ENCODE measurements at places on chromosomes 6 and 20. TPM values are rescaled to one million over a fixed set of nuclear protein-coding genes. Genes with fewer than 3 reads are reported as not detected.
A peak's percentile ranks its signal among the peaks of the same experiment; 100 is the strongest.

The TXLNB gene
- total RNA-seq: 1.7 TPM

The RPP21 gene
- 86.6 TPM for total RNA-seq

GRCh38 chr6:36597775-36598174, 3.6 kb downstream of the SRSF3 start:
- DNase-seq: no peak

DNA sequence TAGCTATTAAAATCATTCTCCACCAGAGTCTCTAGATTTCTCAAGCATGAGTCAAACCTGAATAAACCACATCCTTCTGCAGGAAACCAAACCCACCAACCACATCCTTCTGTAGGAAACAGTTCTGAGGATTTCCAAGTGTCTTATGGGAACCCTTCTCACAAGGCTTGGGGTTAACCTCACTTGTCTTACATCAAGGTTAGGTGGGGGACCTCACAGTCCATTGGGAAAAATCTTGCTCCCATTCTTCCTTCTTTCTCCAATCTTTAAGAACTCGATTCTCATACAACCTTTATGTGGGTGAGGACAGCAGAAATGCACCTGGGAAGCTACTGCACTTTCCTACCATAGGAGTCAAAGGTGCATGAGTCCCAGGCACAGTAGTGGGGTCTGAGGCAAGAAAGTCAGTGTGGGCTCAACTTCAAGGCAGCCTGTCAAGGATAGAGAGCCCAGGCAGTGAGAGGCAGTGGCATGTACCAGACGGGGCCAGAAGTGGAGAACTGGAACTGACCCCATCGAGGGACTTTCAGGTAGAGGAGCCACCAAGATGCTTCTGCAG, 114.5 kb downstream of the SLC22A3 start:
- DNase-seq: no peak

DNA sequence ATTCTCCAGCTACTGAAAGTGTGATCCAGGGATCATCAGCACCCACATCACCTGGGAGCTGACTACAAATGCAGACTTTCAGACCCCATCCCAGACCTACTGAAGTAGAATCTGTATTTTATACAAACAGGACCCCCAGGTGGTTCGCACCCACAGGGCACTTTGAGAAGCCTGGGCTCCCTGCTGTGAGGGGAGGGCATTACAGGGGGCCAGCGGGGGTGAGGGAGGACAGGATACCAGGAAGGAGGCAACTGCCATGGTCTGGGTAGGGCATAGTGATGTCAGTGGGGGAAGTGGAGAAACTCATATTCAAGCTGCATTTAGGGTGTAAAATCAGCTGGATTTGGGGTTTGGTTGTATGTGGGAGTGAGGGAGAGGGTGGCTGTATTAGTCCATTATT, 2.0 kb upstream of the ADA start:
- no peak for DNase-seq

GRCh38 chr20:44016525-44016924, 101.9 kb downstream of the TOX2 start:
- no peak for DNase-seq

DNA sequence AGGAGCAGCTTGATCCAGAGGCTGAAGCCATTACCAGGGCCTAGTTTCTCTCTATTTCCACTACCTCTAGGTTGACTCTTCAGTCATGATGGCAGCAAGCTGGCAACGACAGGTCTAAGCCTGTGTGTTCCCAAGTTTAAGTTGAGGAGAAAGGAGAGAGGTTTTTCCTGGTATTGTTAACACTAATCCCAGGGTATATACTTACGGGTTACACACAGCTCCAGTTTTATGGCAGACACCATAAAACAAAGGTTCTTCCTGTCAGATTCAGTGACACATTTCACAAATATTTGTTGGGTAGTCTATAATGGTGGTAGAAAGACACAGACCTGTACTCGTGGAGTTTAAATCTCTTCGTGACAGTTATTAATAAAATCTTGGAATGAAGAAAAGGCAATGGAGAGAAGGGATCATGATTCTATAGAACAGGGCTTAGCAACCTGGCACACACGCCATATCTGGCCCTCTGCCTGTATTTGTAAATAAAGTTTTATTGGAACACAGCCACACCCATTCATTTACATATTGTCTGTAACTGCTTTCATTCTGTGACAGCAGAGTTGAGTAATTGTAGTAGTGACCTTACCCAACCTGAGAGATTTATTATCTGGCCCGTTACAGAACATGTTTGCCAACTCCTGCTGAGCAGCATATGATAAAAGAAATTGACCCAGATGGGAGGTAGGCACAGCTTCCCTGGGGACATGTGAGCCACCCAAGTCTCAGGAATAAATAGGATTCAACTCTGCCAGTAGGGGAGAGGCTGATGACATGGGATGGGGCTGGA, 323.3 kb downstream of the CDH4 start:
- DNase-seq: no peak

DNA sequence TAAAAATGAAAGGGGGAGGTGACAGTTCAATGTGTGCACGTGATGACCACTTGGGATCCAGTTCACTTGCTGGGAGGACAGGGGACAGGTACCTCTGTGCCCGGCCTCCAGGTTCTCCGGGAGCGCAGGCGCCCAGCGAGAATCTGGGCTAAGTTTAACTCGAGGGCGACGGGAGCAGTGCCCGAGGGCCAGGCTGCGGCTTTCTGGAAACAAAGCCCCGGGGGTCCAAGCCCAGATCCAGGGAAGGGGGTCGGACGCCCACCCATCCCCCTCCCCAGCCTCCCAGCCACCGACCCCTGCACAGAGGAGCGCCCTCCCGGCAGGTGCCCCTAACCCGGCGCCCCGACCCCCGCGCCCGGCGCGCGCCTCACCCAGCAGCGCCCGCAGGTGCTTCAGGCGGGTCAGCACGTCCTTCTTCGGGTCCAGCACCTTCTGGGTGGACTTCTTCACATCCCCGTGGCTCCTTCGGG, 405 bp downstream of the RALGAPA2 start:
- DNase-seq: peak; percentile 60

- DNase-seq: no peak
These were observed 8.6 kb downstream of the GJA1 start for GRCh38 chr6:121443971-121444541.

Data from Peyer's patch (tissue), 4 donors.